ENCODE measurements at places on chromosomes 12 and 14.

- no peak for DNase-seq
Observed at GRCh38 chr14:88612981-88613380, 50.1 kb downstream of the ZC3H14 start.

- DNase-seq, result no peak
Observed at GRCh38 chr12:5333096-5333495, 98.8 kb upstream of the NTF3 start.

DNA sequence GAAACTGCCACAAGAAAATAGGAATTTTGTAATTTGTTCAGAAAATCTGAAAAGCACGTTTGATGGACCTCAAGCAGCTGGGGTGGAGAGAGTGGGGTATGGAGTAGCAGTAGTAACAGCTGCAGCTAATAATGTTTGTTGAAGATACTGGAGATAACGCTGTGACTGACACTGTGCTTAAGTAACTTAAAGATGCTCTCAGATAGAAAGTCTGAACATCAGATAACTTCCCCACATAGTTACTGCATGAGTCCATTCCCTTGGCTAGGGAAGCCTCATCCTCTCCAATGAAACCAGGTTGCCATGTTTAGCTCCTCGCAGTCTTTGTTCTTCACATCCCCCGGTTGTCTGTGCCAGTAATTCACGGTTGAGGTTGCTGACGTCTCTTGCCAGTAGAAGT, 24.9 kb downstream of the RMST start:
- no peak for DNase-seq

- DNase-seq, result no peak
Observed at GRCh38 chr14:32224737-32225377, 21.8 kb upstream of the RNU6-8 start.

- DNase-seq, result no peak
Observed at GRCh38 chr14:95163132-95163531, 5.8 kb upstream of the DICER1 start.

- DNase-seq, result no peak
Observed at GRCh38 chr14:75640876-75641275, 19.8 kb downstream of the ERG28 start.

GRCh38 chr14:30193845-30194501, 266.3 kb upstream of the PRKD1 start:
- no peak for DNase-seq

GRCh38 chr12:131220331-131220685, 266.6 kb downstream of the ADGRD1 start:
- DNase-seq, result no peak

- DNase-seq, result no peak
Observed at GRCh38 chr12:94326727-94327126, 132.9 kb downstream of the CEP83 start.

All from stimulated activated CD8-positive, alpha-beta memory T cell treated with anti-CD3 and anti-CD28 coated beads, Interleukin-7, amount 100 ng/mL, for 1 hour (primary cell).